PC-3 (cell line): ENCODE measurements at places on chromosomes 3 and 15. TPM values are rescaled to one million over a fixed set of nuclear protein-coding genes. Genes with fewer than 3 reads are reported as not detected.

DNA sequence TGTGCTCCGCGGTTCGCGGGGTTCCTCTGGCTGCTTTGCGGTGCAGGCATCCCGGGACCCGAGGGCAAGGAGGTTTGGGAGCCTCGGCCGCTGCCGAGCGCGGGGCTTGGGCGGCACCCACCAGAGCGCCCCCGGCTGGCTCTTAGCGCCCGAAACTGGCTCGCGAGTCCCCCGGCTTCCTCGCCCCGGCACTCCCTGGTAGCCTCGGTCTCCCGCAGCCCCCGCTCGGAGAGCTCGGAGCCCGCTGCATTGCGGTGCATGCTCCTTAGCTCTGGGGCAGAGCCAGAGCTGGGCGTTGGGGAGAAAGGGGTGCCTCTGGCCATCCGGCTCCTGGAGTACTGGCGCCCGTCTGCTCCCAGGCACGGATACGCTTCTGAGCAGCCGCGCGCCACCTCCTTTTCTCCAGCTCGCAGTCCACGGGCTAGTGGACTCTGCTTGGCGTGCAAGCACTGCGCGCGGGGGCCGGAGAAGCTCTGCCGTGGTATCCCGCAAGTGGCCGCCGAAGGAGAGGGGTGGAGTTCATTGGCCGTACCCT is 753 bp downstream of the EPHB1 start:
- peaks cover 28% of the 10 kb centered on the region for H3K27me3 ChIP-seq
- H3K27ac ChIP-seq, result no peak overlapping the region
- no peaks in the 10 kb centered on the region for H3K36me3 ChIP-seq
- DNase-seq, result no peak
- H3K4me1 ChIP-seq, result no peaks in the 10 kb centered on the region

DNA sequence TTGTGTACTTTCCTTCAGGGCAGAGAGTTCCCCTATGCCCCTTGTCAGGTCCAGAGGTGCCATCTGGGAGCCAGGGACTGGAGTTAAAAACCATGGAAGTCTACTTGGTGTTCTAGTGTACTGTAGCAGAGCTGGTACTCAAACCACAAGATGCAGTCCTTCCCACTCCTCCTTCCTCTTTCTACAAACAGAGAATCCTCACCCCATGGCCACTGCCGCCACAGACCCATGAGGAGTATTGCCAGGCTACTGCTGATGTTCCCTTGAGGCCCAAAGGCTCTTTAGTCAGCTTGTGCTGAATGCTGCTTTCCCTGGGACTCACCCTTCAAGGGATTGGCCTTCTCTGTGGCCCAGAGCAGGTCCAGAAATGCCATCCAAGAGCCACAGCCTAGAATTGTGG is 229.2 kb upstream of the ZPLD1 start:
- no peak overlapping the region for H3K27ac ChIP-seq
- no peaks in the 10 kb centered on the region for H3K36me3 ChIP-seq
- H3K4me1 ChIP-seq, result no peaks in the 10 kb centered on the region
- H3K27me3 ChIP-seq, result no peaks in the 10 kb centered on the region
- no peak for DNase-seq
- no peak overlapping the region for H3K4me3 ChIP-seq

PAQR5 gene
- 12.2 and 16.5 TPM in 2 replicates for total RNA-seq

C3orf85 gene
- not detected in 2 replicates for total RNA-seq
